Stimulated activated CD8-positive, alpha-beta memory T cell treated with anti-CD3 and anti-CD28 coated beads, Interleukin-4, amount 100 ng/mL, for 1 hour (primary cell): ENCODE measurements at places on chromosomes 2 and 18.

- DNase-seq: peak; percentile 24
These were observed 7.9 kb downstream of the CROCC2 start for GRCh38 chr2:240913810-240914644.

DNA sequence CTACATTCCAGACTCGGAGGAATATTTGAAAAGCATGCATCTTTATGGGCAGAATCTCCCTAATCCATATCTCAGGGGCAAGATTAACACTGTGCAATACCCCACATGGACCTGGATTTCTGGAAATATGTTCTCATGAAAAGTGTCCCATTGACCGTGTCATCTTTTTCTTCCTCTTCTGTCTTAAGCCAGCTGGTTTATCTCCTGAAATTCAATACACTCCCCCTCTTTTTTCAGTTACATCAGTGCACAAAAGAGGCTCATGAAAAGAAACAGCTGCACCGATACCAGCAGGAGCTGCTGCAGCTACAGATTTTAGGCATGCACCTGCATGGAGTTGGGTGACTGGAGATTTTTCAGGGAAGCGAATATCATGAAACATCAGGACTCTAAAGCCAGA lies 117.2 kb downstream of the SLC4A3 start:
- DNase-seq: no peak

DNA sequence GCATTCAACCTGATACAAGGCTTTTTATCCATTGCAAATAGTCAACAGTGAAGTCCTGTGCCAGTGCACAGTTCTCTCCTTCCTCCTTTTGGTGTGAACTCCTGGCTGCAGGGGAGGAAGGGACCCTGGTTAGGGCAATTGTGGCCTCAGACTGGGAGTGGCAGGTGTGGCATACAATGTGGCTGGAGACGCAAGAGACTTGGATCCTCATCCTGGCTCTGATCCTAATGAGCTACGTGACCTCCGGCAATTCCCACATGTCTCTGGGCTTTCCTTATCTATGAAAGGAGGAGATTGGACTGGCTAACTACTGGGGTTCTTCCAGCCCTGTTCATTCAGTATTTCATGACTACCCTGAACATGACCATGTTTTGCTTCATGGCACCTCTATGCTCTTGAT lies 10.5 kb upstream of the IL1A start:
- no peak for DNase-seq

- DNase-seq: no peak
These were observed 68.0 kb downstream of the RNF152 start for GRCh38 chr18:61824733-61825363.

DNA sequence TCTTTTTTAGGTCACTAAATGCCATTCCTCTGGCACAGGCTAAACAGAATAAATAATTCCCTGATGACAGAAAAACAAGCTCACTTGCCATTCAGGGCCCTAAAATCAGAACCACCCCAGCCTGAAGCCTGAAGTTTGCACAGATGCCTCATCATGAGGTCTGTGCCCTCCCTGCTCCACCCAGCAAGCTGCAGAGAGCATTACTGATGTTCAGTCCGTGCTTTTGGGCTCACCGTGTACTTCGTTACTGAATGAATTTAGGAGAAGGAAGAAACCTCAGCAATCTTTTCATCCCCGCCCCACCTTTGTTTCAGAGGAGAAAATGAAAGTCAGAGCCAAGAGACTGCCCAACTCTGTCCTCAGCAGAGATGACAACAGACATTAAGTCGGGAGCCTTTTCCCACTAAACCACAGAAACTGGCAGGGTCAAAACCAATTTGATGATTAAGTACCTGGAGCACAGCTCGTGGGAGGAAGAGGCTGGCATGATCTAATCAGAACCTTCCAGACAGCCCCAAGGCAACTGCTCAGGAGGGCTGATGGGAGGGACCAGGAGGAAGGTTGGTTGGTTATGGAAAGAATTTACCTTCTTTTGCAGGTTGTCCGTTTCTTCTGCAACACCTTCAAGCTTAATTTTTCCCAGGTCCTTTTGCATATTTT lies 122.7 kb downstream of the LAMA1 start:
- no peak for DNase-seq

DNA sequence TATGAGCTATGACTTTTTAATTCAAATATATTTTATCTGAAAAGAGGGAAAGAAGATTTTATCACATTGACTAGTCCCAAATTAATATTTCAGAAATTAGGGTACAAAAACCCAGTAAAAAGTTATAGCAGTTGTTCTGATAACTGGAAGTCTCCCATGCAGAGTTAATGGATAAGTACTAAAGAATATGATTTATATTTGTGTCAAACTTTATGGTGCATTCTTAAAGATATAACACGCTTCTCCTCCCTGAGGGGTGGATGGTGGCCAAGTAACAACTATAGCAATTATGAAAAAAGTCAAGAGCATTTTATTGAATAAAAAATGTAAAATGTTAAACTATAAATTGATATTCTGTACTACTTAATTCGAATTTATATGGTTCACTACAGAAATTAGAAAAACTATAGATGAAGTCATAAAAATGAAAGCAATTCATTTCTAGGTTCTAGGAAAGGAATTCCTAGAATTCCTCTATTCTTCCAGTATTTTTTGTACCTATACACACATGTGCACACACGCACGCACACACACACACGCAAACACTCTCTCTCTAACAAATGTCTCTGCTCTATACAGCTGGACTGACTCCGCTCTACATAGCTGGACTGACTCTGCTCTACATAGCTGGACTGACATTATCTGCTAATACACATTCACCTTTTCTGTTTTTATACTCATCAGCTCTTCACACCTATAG lies 111.3 kb downstream of the PRELID3A start:
- no peak for DNase-seq

GRCh38 chr2:122703676-122704075 lies 948.2 kb downstream of the TSN start:
- DNase-seq: no peak

DNA sequence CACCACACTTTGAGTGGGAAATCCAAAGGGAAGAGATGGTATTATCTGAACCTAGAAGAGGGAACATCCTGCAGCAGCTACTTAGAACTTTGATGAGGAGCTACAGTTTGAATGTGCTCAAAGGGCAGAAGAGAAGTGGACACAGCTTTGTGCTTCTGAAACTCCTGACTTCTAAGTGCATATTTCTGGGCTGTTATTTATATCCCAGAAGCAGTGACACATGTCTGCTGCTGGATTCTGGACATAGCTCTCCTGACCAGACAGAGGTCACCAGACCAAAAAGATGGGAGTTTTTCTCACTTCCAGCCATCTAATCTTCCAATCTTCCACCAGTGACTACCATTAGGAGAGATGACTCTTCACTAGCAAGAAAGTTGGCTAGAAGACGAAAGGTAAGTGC lies 153.9 kb downstream of the FSIP2 start:
- DNase-seq: no peak

GRCh38 chr2:230899786-230900185 lies 25.3 kb downstream of the GPR55 start:
- DNase-seq: no peak

GRCh38 chr2:31515586-31515985 lies 65.2 kb downstream of the SRD5A2 start:
- DNase-seq: no peak

GRCh38 chr2:188663301-188663700 lies 310.9 kb upstream of the COL3A1 start:
- no peak for DNase-seq

- DNase-seq: no peak
These were observed 104.0 kb downstream of the COBLL1 start for GRCh38 chr2:164737612-164738081.

DNA sequence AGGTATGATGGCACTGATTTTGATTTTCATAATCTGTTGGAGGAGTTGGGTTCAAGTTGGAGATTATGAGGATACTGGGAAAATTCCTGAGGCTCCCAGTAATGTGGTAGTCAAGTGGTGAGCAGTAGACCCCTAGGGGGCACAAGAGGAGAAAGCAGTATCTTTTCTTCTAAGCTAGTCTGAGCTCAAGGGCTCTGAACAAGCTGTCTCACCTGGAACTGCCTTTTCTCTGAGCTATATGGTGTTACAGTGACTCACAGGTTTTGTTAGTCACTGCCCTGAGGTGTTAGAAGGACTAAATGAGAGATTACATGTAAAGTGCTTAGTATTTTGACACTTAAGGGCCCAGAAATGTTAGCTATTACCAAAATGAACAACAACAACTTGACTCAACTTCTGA lies 42.2 kb downstream of the CD302 start:
- no peak for DNase-seq

GRCh38 chr2:70943205-70943871 lies 7.6 kb downstream of the ATP6V1B1 start:
- no peak for DNase-seq

GRCh38 chr2:152437276-152438108 lies 102.5 kb downstream of the FMNL2 start:
- no peak for DNase-seq

DNA sequence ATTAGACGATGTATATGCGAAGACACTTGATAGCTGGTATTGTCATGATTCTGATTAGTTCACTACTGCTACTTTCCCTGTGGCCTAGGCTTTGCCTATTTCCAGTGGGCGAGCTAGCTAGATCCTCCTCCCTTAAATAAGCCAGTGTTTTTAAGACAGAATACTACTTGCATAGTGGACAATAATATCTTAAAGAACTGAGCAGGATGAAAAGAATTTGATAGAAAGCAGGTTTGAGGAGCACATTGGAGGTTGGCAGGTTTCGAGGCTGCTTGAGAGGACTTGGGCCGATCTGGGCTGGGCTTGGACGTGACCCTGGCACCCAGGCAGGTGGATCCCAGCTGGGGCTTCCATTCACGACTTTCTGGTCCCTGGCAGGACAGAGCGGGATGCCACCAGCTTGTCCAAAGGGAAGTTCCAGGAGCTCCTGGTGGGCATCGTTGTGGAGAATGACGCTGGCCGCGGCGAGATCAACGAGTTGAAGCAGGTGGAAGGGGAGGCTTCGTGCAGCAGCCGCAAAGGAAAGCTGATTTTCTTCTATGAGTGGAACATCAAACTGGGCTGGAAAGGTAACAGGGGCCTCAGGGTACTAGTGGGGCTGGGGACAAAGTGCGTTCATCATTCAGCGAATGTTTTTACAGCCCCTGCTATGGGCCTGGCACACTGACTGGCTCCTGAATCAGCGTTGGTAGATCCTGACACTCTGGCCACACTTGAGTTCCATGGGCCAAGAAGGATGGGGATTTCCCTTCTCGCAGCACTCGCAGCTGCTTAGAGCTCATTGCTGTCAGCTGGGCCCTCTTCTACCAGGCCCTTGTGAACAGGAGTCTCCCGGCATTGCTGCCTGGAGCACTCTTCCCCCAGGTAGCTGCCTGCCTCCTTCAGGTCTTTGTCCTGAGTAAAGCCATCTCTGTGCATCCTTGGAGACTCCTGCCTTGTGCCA lies 16.9 kb downstream of the C2orf74 start:
- no peak for DNase-seq

DNA sequence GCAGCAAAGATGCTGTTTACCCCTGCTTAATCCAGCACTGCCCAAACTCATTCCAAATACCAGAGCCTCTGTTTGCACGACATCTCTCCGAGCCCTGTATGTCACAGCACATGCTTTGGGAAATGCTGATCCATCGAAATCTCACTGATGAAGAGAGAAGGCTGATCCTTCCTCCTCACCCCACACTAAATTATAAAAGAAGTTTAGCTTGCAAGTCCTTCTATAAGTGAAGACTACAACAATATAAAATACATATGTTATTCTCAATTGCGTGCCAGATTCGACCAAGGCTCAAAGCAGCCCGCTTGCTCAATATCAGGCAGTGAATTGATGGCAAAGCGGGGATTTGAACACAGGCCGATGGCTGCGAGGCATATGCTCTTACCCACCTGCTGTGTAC lies 30.7 kb upstream of the SLC35F6 start:
- DNase-seq: no peak

DNA sequence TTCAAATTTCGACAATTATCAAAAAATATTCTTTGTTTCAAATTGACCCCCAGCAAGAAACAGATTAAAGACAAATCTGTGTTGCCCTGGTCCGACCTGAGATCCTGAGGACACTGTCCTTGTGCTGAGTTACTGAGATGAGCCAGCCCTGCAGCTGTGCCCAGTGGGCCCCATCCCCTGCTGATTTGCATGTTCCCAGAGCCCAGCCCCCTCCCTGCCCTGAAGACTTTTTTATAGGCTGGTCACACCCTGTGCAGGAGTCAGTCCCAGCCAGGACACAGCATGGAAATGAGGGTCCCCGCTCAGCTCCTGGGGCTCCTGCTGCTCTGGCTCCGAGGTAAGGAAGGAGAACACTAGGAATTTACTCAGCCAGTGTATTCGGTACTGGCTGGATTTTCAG lies 31.4 kb upstream of the ZNG1B start:
- no peak for DNase-seq

GRCh38 chr2:237020090-237020489 lies 65.6 kb upstream of the COPS8 start:
- no peak for DNase-seq

DNA sequence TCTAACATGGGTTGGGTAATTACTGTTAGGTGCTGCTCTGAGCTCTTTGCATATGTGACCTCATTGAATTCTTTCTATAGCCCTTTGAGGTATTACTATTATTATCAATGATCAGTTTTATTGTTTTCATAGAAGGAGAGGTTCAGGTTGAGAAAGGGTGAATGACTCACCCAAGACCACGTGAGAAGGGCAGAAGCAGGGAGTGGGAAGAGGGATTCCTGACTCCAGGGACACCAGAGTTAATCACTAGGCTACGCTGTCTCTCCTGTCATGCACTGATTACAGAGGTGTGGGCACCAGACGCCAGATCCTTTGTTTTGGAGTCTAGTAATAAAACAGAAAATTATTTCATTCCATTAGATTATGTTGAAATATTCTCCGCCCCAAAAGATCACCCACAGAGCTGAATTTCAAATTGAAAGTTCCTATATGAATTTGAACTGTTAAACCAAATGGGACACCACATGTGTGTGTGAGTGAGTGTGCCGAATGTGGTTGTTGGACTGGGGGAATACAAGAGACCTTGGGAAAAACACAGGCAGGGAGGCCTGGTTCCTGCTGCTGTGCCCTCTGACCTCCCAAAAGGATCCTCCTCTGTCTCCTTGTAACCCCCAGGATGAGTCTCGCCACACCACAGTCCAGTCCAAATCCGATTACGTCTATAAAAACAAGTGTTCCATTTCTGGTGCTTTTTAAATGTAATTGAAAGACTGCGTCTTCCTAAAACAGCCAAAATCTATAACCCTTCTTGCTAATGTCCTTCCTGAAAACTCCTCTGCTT lies 215.4 kb downstream of the ZNF521 start:
- no peak for DNase-seq
